ENCODE measurements at places on chromosomes 5 and 9.

DNA sequence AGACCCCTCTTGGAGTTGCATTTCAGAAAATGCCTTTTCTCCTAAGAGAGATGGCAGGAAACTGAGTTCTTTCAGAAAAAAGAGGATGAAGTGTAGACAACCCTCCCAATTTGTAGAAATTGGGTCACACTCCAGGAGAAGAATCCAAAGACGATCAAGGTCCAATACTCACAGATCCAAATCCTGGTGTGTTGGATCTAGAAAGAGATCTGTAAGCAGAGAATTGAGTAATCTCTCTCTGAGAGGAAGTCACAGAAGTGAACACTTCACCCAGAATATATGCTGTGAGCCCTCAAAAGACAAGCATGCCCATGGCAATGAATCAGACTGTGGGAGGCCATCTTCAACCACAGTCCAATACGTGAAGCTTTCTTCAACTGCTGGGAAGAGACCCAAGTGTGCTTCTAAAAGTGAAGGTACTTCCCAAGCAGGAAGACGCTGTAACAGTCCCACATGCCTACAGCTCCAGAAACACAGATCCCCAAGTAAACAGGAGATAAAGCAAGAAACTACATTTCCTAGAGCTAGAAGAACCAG lies 182.7 kb downstream of the SMC2 start:
- DNase-seq = no peak

DNA sequence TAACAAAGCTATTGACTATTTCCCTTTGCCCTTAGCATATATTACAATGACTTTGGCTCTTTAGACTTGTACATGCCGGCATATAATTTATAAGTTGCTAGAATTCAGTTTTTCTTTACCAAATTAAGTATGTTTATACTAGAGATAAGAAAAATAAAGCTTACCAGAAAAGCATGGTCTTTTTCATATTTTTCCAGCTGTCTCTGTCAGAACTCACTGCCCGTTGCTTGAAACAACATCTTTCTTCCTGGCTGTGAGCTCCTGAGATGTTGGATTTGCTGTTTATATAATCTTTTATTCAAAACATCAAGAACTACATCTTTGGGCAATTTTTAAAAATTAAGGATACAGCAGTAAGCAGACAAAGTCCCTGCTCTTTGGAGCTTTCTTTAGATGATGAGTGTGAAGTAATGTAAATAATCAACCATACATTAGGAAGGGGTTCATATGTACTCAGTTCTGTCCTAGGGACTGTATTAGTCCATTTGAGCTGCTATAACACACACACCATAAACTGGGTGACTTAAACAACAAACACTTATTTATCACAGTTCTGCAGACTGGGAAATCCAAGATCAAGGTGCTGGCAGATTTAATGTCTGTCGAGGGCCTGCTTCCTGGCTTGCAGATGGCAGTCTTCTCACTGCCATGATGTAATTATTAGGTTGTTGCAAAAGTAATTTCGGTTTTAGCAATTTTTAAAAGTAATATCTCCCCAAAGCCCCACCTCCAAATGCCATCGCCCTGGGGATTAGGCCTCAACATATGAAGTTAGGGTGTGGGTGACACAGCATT lies 45.4 kb upstream of the RANBP3L start:
- DNase-seq = no peak

DNA sequence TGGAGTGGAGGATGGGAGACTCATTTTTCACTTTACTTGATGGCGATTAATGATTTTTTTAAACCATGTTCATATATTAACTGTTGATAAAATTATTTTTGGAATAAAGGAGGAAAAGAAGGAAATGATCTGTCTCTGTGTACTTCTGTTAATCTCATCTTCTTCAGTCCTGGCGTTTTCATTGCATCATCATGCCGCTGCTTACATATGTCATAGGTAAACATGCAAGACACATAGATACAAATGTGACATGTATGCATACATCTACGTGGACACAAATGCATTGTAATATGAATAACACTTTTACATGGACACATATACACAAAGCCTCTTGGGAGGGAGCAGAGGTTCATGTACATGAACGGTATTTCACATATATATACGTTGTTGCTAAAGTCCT lies 10.0 kb downstream of the TMEM174 start:
- no peak for DNase-seq

GRCh38 chr9:26129217-26129616 lies 451.0 kb upstream of the TUSC1 start:
- no peak for DNase-seq

DNA sequence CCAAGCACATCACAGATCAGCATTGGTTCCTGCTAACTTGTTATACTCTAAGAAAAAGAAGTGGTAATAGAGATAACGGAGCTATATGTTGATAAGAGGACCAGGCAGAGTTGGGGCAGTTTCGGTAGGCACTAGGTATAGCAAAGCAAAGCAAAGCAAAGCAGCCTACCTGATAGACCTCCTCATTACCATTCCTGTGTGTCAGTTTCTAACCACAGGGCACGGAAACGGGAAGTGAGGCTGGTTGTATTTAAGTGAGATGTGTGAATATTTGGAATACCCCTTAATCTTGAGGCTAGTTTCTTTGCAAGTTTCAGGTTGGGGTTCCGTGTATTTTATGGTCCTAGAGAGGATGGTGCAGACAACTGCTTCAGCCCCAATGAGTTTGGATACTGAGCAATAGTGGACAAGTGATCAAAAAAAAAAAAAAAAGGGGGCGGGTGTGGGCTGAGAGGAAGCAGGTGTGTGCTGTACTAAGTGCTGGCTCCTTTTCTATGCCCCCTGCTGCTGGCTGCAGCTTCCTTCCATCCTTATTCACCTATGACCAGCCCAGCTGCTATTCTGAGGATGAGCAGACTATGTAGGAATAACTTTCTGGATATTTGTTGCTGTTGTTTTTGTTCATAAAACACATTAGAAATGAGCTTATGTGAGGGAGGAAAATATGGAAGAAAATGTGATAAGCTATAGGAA lies 183.3 kb downstream of the SH3GL2 start:
- DNase-seq = no peak

DNA sequence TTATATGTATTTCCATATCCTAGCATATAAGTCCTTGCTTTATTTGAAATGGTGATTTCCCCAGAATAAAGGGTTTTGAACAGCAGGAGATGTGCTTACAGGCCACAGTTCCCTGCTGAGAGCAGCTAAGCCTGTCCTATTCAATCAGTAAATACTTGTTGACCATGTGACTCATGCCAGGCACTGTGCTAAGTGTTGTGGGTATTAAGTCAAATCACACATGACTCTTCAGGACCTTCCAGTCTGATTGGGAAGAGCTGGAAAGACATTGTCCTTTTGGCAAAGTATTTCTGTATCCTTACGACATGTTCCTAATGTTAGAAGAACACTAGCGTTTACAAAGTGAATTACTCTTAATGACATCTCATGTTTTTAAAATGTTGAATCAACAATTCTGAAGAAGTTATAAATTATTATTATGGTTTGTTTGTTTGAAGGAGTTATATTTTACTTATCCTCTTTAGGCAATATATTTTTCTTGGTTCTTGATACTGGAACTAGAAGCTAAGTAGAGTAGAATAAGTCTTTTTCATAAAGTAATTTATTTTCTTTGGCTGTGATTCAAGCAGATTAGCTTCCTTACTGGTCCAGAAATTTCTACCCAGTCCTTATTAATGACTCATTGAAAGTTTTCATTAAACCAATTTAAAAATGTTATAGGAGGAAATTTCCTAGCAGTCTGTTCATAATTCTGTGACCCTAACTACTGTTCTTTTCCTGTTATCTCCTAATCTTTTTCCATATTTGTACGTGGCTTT lies 82.1 kb downstream of the GAPVD1 start:
- no peak for DNase-seq

GRCh38 chr5:181215997-181216989 lies 6.8 kb upstream of the TRIM41 start:
- DNase-seq = no peak

- no peak for DNase-seq
Measured at GRCh38 chr9:121972501-121972981, 120.6 kb downstream of the TTLL11 start.

Measured in GM13977 (cell line).